ENCODE measurements at places on chromosomes 1 and 21.

DNA sequence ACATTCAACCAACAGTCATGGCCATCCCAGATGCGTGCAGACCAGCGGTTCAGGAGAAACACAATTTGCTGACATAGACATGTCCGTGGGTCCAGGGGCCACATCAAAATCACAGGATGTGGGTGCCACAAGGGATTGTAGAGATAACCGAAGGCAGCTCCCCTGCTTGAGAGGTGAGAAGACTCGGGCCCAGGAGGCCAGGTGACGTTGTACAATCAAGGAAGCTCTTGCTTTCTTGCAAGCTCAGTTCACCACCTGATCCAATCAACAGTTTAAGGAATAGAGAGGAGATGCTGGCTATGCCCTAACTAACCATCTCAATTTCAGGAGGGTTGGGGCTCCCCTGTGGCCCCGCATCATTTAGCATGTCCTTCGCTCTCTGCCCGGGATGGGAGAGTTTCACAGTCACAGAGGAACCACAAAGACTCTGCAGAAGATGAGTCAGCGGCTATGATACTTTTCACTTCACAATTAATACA is 19.5 kb downstream of the UBASH3A start:
- DNase-seq = no peak

GRCh38 chr1:235759336-235759735 is 107.4 kb downstream of the LYST start:
- no peak for DNase-seq

- no peak for DNase-seq
These were observed 5.7 kb upstream of the ARHGEF19 start for GRCh38 chr1:16218014-16218673.

- DNase-seq = no peak
These were observed 204.4 kb downstream of the TRABD2B start for GRCh38 chr1:47792779-47793178.

DNA sequence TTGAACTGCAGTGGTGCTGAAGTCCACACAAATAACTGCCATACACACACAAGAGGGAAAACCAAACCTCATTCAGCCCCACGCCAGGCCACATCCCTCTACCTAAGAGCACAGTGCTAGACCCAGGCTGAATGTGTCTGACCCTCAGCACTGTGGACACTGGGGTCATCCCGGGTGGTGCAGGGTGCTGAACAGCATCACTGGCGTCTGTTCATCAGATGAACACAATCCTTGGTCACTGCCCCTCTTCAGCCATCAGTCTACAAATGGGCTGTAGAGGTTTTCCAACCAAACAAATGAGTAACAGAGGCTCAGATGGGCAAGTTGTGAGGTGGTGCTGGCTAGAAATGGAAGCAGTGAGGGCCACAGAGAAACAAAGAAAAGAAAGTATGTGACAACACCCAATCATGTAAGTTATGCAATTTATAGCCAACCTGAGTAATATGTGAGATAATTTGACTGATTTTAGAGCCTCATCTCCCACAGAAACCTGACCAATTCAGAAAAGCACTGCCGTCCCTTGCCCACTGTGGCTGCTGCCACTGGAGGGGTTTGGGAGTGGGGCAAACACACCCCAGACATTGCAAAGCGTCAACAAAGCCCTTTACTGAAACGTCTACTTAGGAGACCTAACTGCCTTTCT is 27.9 kb downstream of the GNB1 start:
- DNase-seq = no peak

DNA sequence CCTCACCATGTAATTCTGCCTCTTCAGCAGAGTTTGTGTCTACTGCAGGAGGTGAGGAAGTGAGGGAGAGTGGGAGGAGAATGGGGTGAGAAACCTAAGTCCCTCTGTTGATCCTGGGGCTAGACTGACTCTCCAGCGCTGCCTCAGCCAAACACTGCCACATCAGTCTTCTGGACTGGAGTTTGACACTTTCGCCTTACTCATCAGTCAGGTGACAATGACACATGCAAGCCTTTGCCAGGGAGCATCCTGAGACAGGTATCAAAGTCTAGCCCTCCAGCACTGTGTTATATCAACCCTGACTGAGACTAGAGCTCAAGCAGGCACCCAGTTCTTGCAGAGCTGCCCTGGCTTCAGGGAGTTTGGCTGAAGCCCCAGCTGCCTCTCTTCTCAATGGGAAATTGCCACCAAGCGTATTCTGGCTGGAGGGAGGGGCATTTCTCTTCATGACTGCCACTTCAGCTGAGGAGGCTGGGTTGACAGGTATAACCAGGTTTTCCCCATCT is 33.3 kb upstream of the SUCO start:
- DNase-seq = peak; percentile 7

Data from iris pigment epithelial cell (primary cell).